Stimulated activated CD8-positive, alpha-beta memory T cell treated with anti-CD3 and anti-CD28 coated beads, Interleukin-7, amount 100 ng/mL, for 1 hour (primary cell): ENCODE measurements at places on chromosomes 3 and 15.

DNA sequence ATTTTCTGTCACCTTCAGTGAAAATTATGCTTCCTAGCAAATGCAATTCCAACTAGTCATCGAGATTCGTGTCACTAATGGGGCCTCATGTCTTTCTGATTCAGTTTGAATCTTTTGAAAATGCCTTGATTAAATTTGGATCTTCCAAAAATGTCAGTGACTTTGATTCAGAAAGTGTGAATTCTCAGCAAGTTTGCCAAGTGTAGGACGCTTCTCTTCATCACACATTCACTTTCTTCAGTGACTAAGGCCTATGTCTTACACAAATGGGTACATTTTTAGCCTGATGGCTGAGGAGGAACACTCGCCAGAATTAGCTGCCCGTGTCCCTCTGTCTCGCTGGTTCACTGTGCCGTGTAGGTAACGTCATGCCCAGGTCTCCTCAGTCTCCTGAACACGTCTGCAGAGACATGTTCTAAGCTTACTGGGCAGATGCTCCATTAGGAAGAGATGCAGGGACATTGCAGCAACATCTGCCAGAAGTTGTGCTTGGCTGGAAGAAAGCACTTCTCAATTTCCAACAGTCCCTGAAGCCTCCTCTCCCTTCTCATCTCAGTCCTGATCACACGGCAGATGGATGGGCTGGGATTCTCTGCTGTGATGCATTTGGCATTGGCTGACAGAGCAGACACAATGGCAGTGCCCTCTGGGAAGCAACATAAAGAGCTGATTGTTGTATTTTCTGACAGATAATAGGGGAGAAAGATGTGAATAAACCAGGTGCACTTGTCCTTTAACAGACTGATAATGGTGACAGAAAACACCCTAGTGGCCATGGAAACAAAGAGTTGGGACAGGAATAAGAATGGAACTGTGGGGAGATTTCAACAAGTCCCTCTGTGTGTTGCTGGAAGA is 29.1 kb upstream of the LYZL4 start:
- DNase-seq, result no peak

DNA sequence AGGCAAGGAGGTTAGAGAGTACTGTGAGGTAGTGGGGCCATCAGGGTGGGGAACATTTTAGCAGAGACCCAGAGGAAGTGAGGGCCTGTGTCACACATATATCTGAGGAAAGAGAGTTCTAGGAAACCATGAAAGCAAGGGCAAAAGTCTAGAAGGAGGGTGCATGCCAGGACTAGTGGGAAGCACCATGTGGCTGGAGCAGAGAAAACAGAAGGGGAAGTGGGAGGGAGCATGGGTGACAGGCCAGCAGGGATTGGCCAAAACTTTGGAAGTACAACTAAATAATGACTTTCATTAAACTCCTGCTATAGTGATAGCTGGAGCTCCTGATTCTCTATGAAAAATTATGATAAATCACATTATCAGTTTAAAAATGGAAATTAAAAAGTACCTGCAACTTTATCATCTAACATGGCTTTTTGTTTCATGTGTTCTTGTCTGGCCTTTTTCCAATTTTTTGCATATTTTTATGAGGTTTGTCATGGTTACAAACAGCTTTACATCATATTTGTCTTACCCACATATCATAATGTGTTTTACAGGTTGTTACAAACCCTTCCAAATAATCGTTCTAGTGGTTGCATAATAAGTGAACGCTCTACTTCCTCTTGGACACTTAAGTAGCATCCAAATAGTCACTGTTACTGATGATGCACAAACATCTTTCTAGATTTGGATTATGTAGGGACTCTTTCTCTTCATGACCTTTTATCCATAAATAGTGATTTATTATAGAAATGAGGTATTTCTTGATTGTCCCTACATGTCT is 168.3 kb downstream of the NEK10 start:
- no peak for DNase-seq

DNA sequence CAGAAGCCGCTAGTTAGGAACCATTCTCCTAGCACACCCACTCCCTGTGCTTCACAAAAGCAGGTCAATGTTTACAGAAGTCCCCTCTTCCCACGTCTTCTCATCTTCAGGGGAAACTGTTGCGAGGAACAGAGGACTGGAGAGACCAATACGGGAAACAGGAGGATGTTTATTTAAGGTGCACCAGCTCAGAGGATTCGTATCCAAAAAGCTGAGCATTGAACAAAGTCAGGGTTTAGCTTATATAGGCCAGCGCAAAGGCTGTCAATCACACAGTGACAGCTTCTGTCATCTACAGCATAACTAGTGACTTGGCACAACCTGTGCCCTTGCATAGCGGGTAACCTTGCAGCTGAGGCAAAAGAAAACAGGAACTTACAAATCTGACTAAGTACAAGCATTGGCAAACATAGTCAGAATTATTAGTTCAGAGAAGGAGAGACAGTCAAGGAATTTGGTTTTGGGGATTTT is 61.3 kb downstream of the ZDHHC19 start:
- no peak for DNase-seq

DNA sequence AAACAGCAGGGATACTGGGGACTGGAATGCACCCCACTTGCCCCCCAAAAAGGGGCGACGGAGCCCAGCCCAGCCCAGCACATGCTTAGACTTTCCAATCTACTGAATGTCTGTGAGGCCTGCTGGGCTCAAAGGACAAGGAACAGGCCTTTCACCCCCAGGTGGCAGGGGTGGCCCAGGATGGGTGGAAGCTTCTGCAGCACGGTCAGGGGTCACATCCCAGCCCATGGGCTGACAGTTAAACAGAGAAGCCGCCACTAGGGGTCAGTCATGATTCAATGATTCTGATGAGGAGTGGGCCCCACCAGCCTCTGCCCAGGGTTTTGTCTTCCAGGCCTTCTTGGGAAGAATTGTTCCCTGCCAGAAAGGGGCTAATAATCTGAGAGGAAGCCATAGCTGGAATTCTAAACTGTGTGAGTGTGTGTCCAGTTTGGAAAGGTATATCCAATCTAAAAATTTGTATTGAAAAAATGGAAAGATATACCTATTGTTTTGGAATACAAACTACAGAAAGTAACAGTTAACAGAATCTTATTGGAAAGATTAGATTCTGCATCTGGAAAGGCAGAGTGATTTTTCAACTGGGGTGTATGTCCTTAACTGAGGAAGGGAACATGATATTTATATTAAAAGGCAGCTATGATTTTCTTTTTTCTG is 2.2 kb downstream of the CHRNB4 start:
- no peak for DNase-seq

DNA sequence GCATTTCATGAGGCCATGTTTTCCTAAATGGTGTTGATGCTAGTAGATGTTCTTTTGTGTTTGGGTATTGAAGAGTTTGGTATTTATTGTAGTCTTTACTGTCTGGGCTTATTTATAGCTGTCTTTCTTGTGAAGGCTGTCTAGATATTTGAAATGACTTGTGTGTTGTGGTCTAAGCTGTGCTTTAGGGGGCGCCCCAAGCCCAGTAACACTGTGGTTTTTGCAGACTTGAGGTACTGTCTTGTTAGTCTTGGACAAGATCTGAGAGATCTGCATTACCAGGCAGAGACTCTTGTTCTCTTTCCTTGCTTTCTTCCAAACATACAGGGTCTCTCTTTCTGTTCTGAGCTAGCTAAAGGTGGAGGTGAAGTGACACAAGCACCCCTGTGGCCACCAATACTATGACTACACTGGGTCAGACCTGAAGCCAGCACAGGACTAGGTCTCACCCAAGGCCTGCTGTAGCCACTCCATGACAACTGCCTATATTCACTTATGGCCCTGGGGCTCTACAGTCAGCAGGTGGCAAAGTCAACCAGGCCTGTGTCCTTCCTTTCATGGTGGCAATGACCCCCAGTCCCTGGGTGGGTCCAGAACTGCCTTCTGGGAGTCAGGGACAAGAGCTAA is 152.1 kb upstream of the TBC1D5 start:
- no peak for DNase-seq

DNA sequence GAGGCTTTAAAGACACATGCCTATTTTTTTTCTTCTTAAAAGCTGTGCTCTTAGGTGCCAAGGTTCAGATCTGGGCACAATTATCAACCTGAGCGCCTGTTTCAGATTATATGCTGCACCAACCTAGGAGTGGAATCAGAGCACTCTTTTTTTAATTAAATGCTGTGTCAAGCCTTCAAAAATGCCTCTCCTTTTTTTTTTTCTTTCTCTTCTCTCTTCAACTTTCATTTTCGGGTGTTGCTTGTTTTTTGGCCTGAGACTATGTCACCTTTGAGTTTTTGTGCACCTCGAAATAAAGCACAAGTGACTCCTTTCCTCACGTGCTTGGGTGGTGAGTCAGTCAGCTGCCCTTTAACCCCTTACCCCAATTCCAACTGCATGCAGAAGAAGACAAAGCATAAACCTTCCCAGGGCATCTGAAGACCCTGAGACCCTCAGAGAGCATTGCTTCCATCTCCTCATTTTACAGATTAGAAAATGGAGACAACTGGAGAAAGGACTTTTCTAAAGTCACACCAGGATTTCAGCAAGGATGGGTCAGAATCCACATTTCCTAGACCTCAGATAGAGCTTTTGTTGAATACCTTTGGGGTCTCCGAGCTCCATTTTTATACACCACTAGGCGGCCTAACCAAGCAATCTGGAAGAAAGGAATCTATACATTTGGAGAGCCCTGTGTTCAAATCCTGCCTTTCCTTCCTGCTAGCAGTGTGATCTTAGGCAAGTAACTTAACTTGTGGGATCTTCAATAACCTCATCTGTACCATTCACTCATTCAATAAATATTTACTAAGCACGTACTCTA is 631 bp upstream of the PRICKLE2 start:
- DNase-seq, result no peak

GRCh38 chr3:57421336-57421735 is 122.8 kb downstream of the DNAH12 start:
- DNase-seq, result no peak

DNA sequence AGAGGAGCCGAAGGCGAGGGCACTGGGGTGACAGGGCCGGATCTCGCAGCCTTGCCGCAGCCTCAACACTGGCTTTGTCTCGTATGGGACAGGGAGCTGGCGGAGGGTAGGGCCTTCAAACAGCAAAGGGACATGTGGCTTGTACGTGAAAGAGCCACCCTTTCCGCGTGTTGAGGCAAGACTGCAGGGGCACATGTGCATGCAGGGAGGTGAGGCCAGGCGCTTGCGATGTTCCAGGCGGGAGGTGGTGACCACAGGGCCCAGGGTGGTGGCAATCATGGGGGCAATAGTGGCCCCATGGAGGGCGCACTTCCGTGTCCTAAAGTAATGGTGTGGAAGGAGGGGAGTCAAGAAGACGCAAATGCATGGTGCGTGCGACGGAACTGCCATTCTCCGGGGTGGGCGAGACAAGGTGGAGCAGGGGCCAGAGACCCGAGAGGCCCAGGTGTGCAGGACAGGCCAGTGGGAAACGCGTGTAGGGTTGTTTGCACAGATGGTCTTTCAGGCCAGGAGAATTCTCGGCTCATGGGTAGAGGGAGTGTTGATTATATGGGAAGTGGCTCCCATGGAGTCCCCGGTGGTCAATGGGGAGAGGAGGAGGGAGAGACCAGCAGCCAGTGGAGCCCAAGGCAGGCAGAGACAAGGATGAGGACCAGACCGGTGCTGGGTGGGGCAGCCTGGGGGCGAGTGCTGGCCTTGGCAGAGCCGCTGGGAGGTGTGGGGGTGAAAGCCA is 45.8 kb upstream of the PCSK6 start:
- DNase-seq, result no peak

DNA sequence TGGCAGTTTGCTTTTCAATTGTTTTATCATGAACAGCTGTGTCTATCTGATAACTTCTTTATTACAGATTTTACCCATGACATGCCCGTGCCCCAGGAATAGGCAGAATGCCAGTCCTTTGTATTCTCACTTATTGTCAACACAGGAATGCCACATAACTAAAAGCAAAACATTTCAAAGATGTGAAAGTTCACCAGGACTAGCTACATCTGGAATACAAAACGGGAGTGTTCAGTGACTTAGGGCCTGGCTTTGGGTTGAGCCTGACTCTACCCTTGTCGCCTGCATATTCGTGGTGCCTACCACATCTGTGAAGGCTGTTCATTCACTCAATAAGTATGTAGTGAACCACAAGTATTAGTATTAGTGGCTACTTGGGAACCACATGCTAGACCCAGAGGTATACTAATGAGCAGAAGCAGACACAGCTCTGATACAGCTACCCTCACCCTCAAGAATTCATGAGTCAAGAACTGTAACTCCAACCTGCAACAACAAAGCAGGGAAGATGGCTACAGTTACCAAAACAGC is 2.9 kb downstream of the TNFSF10 start:
- DNase-seq, result no peak

DNA sequence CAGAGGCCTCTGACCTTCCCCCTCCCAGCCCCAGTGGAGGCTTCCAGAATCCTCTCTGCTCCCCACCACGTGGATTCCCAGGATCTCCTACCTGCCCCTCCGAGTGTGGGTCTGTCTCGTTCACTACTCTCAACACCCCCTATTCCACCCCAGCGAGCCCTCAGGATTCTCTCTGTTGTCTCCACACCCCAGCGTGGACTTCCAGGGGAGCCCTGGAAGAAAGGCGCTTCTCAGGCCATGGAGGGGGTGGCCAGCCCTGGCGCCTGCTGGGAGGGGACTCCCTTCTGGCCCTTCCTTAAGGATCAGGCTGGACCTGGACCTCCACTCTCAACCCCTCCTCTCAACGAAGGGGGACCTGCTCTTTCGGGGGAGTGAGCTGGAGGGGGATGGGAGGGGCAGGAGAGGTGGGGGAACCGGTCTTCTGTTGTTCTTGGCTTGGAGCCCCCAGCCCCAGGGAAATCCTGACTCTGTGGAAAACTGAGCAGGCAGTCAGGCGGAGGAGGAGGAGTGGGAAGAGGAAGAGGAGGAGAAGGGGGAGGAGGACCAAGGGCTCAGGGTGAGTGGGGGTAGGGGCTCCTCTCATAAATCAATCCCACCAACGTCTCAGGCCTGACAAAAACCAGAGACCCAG is 32.9 kb downstream of the EPHB3 start:
- no peak for DNase-seq

DNA sequence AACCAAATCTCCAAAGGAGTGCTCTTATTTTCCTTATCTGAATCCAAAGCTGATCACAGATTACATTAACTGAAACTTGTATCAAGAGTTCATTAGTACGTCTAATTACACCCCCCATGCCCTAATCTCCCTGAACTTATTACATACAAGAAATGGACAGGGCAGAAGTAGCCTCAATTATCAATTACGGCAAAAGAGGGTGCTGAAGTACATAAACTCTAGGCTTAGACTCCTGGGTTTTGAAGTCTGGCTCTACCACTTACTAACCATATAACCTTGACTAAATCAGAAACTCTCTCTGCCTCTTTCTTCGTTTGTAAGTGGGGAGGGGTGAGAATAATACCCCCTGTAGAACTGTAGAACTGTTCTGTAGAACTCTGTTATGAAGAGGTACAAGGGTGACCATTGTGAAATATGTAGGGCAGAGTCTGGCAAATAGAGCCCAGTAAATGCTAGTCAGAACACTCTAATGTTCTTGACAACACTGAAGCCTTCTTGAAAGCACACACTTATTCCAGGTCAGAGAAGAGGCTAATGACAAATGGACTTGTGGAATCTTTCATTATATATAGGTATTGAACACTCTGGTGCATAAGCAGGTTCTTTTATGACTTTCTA is 19.6 kb upstream of the OR5K4 start:
- no peak for DNase-seq

DNA sequence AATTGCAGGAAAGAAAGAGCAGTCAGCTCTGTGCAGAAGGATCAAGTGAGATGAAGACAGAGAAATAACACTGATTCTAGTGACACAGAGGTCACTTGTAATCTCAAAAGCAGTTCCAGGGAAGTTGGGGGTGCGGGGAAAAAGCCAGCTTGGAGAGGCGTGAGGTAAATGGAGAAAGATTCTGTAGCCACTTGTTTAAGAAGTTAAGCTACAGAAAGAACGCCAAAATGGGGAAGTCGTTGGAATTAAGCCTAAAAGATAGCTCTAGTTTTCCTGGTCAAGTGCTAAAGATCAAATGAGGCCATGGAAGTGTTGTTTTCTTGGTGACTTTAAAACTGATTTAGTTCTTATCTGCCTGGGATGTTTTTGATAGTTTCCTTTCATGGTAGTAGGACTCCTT is 152.0 kb downstream of the GREM1 start:
- no peak for DNase-seq
